ENCODE measurements at places on chromosomes 16 and 17. TPM values are rescaled to one million over a fixed set of nuclear protein-coding genes. Genes with fewer than 3 reads are reported as not detected.

The TNS4 gene
- not detected for total RNA-seq

The FOXN1 gene
- not detected for total RNA-seq

The EFCAB3 gene
- total RNA-seq = not detected

The ZNF764 gene
- total RNA-seq = 9.6 TPM

The ITGAX gene
- not detected for total RNA-seq

The CD7 gene
- total RNA-seq = 1.6 TPM

The JMJD6 gene
- total RNA-seq = 34.5 TPM
